Naive thymus-derived CD4-positive, alpha-beta T cell (primary cell): ENCODE measurements at places on chromosomes 3 and 15.

- DNase-seq, result no peak
Measured at GRCh38 chr3:178526291-178526690, 9.9 kb upstream of the KCNMB2 start.

DNA sequence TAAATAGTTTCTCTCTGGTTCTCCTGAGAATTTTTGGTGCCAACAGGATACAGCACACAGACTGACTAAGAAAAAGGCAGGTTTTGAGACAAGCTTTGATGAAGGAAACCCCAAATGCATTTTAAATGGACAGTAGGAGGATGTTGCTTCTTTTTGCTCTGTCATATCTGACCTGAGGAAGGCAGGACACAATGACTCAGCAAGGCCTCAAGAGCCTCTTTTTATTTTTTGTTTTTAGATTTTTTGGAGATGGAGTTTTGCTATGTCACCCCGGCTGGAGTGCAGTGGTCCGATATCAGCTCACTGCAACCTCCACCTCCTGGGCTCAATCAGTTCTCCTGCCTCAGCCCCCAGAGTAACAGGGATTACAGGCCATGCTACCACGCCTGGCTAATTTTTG is 16.9 kb upstream of the KNG1 start:
- DNase-seq, result no peak

DNA sequence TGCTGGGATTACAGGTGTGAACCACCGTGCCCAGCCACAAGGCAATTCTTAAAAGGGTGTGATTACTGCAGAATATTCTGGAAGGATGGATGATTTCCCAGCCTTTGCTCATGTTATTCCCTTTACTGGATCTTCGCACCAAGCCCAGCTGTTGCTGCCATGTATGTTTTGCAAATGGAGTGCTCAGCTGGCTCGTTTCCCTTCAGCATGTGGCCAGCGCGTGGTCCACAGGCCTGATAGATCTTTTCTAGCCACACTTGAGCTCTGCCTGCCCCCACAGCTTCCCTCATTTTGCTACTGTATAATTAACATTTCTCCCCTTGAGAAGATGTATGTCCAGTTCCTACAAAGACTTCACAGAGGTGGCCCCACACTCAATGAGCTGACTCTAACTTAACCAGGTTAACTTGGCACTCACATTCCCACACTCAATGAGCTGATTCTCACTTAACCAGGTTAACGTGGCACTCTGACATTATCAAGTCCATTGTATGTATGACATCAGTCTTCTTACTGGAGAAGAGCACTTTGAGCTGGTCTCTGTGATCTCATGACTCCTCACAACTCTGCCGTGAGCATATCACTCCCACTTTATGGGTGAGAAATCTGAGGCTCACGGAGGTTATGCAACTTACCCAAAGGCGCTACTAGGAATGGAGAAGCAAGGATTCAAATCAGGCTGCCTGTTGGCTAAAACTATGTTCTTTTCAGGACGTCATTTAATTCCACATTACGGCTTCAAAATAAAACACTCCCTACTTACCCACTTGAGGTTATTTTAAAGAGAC is 49.2 kb downstream of the TM4SF4 start:
- no peak for DNase-seq

DNA sequence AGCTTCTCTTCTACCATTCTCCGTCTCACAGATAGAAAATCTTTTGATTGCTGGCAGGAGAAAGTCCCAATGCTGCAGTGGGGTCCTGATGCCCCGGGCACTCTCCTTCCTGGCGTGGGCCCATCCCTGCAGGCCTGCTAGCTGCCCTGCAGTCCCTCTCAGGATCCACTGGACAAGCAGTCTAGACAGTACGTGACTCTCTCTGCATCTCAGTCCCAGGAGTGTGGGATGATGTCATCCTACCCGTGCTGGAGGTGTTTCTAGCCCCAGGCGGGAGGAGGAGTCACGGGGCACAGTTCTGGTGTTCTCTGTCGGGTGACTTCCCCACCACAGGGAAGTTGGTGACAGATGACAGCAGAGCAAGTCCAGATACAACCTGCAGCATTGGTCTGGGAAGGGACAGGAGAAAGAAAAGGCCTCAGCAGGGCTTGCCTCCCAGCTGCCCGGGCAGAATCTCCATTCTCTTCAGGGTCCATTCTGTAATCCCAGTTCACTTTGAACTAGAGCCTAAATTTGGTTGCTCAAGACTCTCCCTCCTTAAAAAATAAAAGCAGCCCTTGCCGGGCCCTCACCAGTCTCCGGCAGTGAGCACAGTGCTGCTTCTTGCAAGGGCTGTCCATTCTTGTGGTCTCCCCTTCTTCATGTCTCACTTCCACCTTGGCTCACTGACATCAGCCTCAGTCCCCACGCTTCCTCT is 30.6 kb downstream of the SLC28A1 start:
- DNase-seq, result peak; percentile 67

DNA sequence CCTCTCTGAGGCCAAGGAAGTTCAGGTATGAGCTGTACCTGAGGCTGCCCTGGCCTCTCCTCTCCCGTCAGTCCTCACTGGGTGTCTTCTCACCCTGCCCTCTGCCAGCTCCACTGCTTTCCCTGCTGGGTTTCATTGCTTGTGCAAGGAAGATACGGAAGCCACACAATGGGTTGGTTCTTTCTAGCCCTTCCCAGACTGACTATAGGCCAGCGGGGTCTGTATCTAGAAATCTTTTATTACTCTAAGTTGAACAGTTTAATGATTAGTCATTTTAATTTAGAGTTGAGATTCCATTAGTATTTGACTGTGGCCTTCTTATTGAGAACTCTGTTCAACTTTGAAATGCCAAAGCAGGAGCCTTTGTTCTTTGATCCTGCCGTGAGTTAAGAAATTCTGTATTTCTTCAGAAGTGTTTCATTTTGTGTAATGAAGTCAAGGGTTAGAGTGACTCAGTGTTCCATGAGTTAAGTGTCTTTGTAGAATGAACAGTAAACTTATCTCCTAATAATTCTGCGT is 16.2 kb downstream of the C3orf62 start:
- DNase-seq, result no peak

- no peak for DNase-seq
Measured at GRCh38 chr3:128367761-128368160, 98.9 kb downstream of the DNAJB8 start.

GRCh38 chr3:115478359-115478758 is 145.0 kb upstream of the GAP43 start:
- no peak for DNase-seq

DNA sequence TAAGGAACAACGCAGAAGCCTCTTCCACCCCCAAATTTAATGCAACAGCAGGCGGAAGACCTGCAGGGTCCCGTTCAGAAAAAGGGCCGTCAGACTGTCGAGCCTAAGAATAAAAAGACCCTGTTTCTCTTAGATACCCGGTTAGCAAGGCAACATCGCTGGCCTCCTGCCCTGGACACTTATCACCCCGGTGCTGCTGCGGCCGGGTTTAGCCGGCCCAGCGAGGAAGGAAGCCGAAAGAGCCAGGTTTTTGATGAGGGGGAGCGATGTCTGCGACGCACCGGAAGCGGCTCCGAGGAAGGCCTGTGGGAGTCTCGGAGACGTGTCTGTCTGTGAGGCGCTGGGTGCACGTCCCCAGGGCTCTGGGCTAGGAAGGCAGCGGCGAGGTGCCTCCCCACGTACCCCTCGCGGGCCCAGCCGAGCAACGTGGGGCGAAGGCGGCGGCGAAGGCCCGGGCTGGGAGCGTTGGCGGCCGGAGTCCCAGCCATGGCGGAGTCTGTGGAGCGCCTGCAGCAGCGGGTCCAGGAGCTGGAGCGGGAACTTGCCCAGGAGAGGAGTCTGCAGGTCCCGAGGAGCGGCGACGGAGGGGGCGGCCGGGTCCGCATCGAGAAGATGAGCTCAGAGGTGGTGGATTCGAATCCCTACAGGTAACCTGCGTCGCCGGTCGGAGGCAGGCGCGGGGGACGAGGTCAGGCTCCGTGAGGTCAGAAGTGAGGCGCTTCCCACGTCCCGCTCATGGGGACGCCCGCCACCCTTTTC is at the start of gene UBA5:
UBA5 (plus strand) TSS at position 278 of the 759 bp plus-strand sequence; CDS start at position 487, 209 bp downstream.
- DNase-seq, result peak; percentile 75

DNA sequence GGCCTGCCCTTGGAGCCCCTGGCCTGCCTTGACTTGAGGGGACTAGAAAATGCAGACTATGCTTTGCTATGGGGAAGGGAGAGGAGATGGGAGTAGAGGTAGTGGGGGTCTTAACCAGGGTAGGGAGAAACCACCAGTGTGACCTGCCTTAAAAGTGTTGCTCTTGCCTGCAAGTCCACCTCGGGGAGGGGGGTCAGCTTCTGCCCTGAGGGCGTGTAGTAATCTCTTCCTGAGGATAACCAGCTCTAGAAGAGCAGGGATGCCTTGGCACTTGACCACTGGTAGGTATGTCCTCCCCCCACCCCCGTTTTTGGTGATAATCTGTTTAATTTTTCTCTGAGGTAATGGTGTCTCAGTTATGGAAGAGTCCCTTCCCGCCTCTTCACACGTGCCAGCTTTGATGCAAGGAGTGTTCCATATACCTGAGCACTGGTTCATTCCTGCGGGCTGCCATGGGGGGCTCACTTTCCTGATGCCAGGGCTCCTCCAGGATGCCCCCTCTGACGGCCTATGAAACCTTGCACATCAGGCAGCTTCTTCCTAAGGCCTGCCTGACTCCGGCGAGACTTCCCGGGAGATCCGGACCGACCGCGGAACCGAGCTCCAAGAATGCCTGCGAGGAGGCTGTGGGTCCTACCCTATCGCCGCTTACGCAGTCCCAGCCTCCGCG is 780 bp upstream of the P4HTM start:
- DNase-seq, result no peak

DNA sequence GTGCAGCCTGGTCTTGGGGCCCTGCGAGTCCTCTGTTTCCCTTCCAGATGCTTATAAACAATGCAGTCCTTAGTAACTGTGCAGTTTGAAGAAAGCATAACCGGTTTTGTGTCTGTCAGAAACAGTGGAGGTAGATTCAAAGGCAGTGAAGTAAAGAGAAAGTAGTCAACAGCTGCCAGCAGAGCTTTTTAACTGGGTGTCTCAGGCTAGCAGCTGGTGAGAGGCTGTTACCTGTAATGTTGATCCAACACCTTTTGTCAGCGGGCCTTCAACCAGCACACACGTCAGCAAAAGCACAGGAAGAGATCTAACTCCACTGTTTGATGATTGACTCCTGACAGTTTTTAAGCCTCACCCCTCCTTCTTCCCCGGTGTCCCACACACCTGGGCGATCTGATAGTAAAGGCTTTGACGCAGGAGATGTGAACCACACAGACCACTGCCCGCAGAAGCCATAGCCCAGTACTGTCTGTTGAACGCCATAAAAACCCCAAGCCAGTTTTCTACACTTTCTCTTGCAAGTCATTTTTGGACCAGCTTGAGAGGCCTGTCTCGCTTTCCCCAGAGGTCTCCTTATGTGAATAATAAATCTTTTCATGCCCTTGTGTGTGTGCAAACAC is 178.0 kb downstream of the FMN1 start:
- DNase-seq, result peak; percentile 15

DNA sequence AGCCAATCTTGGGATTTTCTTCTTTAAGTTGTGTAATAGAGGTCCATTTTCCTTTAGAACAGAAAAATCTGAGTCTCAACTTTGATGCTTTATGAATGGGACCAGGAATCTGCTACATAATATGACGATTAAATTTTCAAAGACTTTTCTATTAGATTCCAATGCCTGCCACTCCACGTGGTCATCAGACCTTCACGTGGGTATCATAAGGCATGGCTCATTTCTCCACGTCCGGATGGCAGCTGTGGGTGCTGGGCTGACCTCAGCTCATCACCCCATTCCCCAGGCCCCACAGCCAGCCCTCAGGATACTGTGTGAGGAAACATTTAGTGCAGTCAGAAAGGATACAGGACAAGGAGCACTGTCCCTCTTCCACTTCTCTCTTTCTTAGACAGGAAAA is 159.7 kb downstream of the SEMA6D start:
- DNase-seq, result no peak

DNA sequence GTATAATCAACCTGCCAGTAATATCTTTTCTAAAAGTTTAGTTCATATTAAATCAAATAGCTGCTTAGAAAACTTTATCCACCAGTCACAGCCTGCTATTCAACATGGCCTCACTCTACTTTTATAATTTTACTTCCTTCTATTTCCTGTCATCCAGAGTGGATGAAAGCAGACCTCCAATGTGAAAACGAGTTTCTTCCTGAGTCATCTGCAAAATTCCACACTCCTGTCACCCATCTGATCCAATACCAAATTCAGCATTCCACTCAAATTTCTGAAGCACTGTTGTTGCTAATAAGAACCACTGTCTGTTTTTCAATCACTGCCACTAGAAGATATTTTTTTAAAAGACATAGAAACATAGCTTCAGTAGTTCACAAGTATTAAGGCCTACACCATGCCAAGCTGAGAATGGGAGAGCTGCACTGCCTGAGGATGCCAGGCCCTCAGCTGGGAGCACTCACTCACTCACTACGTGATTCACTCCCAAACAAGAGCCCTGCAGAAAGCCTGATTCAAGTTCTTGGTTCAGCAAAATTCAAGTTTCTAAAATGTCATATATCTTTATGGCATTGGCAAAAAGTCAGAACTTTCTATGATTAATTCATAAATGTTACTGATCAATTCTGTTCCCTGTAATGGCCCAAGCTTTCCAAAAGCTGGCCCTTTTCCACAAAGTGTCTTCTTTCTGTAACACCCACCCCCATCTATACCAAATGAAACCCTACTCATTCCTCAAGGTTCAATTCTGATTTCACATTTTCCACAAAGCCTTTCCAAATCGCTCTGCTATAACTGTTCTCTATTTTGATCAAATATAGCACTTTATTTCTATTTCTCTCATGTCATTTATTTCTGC is 82.9 kb downstream of the FSIP1 start:
- no peak for DNase-seq

- no peak for DNase-seq
Measured at GRCh38 chr15:29518442-29518841, 248.8 kb upstream of the NSMCE3 start.

DNA sequence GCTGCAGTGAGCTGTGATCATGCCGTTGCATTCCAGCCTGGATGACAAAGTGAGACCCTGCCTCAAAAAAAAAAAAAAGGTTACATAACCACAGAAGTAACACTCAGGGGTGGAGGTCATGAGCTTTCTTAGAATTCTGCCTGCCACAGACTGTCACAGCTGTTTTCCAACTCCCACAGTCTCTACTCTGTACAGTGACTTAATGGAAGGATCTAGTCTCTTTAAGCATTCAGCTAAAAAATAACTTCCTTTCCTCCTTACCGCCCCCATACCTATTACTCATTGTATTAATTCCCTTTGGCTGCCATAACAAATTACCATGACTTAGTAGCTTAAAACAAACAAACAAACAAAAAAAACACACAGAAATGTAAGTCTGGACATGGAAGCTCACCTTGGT is 99.6 kb upstream of the UBE2E1 start:
- no peak for DNase-seq

DNA sequence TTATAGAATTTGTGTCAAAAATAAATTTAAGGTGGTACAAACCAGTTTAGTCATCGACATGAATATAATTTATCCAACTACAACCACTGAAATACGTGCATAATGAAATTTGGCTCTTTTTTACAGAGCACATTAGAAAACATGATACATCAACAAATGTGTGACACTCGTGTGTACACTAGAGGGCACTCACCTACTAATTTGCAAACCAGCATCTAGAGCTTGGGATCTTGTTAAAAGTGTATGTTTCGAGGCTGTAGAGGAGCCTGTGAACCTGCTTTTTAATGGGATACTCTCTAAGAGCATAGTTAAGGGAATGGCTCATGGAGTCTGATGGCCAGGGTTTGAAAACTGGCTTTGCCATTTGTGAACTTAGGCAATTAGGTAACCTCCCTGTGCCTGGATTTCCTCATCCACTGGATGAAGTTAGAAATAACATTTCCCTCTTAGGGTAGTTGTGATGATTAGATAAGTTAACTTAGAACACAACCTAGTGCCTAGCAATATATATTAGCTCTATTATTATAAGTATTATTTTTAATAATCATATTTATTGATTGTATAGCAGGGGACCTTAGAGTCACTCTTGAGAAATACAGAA is 8.8 kb upstream of the CPOX start:
- DNase-seq, result peak; percentile 42

GRCh38 chr3:107791027-107791426 is 268.3 kb downstream of the BBX start:
- DNase-seq, result no peak
